Stimulated activated CD8-positive, alpha-beta memory T cell treated with anti-CD3 and anti-CD28 coated beads, Interleukin-12 subunit alpha, Interleukin-12 subunit beta, amount 100 ng/mL, for 4 hours (primary cell): ENCODE measurements at places on chromosomes 2 and 18.

DNA sequence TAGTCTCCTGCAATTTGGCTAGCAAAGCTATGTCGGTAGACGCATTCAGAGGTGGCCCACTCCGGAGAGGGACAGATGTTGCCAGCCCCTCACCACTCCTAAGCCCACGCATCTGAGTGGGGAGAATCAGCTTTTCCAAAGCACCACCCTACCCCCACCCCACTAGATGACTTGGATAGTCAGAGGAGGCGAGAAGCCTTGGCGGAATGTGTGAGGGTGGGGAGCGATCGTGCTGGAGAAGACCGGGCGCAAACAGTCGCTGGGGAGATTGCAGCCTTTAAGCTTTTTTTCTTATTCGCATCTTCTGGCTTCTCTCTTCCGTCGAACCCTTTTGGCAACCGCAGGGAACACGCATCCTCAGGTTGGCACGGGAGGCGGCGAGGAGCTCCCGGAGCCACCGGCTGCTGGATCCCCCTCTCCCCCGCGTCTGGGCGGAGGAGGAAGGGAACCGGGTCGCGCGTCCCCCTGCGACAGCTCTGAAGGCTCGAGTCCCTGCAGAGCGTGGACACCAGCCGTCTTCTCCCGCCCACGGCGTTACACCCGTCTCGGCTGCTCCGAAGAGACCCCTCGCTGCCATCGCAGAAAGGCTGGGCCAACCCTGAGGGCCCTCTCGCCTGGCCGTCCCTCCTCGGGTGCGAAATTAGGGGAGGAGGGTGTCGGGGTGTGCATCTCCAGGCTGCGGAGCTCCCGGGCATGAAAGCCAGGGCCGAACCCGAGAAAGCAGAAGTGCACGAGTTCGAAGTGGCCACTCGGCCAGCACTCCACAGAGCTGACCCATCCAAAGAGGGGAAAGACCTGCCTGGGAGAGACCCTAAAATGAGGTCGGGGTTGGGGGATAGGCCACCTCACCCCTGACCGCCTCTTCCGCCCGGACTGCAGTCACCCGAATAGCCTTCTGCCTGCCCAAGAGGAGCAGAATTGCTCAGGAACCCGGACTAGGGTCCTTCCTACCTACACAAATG is 12.2 kb downstream of the EVX2 start:
- DNase-seq: no peak

- DNase-seq: no peak
Measured at GRCh38 chr2:60834270-60834717, 47.1 kb upstream of the REL start.

DNA sequence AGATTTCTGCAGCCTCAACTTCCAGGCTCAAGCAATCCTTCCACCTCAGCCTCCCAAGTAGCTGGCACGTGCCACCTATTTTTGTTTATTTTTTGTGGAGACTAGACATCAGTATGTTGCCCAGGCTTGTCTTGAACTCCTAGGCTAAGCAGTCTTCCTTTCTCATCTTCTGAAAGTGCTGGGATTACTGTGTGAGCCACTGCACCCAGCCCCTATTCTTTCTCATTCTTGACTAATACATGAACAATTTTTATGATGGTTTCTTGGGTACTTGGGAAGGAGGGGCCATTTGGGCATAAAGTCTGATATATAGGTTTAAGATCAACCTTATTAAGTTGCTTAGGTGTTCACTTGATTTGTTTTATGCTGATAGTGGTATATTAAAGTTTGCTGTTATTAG is 26.2 kb downstream of the EPC2 start:
- no peak for DNase-seq

GRCh38 chr2:183490914-183491313 is 366.7 kb downstream of the NUP35 start:
- no peak for DNase-seq

- no peak for DNase-seq
Measured at GRCh38 chr2:8625399-8626300, 56.2 kb upstream of the ID2 start.

GRCh38 chr2:190482451-190482850 is 52.1 kb downstream of the NEMP2 start:
- no peak for DNase-seq

GRCh38 chr2:134466141-134466540 is 212.3 kb downstream of the MGAT5 start:
- no peak for DNase-seq

DNA sequence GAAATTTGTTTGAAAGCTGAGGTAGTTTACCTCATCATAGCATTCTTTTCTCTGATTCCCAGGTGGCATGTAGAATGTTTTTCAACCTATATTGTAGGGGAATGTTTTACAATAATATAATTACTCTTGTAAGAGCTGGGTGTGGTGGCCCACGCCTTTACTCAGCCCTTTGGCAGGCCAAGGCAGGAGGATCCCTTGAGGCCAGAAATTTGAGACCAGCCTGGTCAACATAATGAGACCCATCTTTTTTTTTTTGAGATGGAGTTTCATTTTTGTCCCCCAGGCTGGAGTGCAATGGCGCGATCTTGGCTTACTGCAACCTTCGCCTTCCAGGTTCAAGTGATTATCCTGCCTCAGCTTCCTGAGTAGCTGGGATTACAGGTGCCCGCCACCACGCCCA is 3.6 kb downstream of the USP39 start:
- DNase-seq: no peak

GRCh38 chr2:163600801-163601200 is 135.0 kb downstream of the FIGN start:
- no peak for DNase-seq

DNA sequence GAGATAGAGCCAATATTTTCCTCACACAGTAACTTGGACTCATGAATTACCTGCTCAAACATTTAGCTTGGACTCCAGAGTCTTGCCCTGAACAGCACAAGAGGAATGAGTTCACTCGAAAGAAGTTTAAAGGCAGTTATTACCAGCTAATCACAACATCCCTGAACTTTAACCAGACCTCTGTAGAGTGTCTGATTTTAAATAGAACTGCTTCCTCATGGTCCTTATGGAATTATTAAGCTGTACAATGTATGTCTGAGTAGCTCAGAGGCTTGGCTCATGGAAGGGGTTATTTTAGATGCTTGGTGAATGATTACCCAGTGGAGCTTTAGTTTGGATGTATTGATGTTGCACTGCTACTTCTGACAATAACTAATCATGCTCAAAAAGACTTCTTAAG is 183.1 kb downstream of the FMNL2 start:
- no peak for DNase-seq

- no peak for DNase-seq
Measured at GRCh38 chr2:39839261-39839848, 60.3 kb upstream of the THUMPD2 start.
